ENCODE measurements at places on chromosomes 13 and 19.

- DNase-seq: no peak
These were observed 6.6 kb downstream of the RAB3D start for GRCh38 chr19:11332822-11333221.

- no peak for DNase-seq
These were observed 14.5 kb upstream of the ZNF414 start for GRCh38 chr19:8528500-8528899.

GRCh38 chr19:17604372-17605025 is 49.0 kb downstream of the COLGALT1 start:
- DNase-seq: no peak

DNA sequence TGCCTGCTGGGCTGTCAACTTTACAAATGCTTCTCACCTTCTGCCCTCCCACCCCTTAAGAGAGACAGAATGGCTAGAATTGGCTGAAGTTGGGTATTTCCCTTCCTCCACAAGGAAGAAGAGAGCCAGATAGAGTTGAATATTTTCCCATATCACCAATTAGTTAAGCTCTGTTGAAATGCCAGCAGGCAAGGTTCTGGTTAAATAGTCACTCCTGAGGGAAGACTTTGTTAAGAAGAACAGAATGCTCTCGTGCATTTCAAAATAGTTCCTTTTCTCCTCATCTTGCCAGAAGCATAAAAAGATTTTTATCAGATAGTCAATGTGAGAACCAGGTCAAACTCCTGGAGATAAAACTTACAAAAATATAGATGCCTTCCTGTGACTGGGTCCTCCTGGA is 2857.0 kb upstream of the PCDH20 start:
- DNase-seq: no peak

- no peak for DNase-seq
These were observed 57.7 kb downstream of the ATP7B start for GRCh38 chr13:51953347-51954195.

GRCh38 chr13:20814224-20814910 is 40.6 kb upstream of the EEF1AKMT1 start:
- no peak for DNase-seq

- no peak for DNase-seq
These were observed 47.7 kb downstream of the GSX1 start for GRCh38 chr13:27839809-27840467.

DNA sequence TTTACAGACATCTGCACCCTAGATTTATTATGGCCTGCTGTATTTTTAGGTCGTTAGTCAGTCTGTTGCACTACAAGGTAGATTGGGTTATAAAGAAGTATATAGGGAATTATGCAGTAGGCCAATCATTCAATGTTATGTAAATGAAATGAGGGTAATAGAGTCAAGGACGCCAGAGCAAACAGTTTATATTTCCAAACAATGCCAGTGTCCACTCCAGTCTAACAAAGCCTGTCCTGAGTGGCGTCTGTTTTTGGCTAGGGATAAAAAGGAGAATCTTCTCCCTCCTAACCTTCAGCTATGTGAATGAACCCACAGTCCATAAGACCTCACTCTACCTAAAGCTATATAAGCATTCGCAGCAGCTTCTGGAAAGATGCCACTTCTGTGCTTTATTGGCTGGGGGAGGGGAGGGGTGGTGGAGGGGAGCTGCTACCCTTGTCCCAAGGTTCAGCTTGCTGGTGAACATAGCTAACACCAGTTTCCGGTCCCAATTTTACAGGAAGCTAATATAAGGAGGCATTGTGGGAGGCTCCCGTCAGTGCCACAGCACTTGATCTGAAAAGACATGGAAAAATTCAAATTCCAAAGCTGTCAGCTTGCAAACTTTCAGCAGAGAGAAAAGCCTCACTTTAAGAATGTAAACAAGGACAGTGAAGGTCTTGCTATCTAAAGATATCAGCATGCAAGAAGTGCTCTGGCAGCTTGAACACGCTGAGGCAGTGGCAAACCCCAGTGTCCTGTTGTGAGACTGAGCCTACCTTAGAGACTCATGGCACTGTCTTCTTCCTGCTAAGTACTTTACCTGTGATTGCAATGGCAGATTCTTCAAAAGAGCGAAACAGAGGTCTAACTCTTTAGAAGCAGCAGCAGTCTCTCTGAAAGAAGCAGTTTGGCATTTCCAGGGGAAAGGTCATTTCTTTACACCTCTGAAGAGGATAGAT is 369.9 kb downstream of the PCDH9 start:
- DNase-seq: no peak

DNA sequence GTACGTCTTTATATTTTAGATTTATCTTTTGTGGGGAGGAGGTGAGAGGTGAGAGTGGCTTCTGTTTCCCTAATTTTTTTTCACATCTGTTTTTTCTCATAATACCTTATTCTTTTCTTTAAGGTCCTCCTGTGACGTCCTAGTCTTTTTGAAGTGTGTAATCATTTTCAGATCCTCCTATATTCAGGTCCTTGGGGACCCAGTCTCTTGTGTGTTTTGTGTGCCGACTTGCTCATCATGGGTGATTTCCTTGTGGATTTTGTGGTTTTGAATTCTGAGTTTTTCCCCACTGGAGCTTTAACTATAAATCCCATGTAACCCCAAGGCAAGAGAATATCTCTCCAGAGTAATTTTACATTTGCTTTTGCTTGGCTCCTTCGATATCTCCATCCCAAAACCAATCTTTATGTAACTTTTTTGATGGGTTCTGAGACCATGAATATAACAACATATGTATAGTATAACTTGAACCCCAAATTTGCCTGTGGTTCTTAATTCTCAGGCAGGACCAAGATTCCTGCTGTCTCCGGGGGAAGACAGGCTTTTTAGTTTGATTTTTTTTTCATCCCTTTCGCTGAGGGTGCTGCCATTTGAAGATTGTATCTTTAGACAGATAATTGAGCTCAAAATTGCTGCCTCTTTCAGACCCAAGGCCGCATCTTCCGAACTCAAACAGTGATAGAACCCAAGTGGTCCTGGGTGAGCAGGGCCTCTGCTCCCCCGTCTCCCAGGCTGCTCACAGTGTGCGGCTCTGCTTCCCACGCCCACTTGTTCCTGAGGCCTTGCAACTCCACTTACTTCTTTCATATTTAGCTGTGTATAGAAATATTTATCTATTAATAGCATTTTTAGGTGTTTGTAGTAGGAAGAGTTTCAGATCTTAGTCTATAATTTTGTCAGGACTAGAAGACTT is 59.1 kb upstream of the GPR183 start:
- DNase-seq: no peak

- DNase-seq: no peak
These were observed 158.7 kb downstream of the VWA8 start for GRCh38 chr13:41802043-41802683.

- no peak for DNase-seq
These were observed 2.4 kb upstream of the F2RL3 start for GRCh38 chr19:16886305-16886880.

- no peak for DNase-seq
These were observed 60.5 kb downstream of the MAP4K1 start for GRCh38 chr19:38557205-38557799.

- DNase-seq: no peak
These were observed 23.4 kb upstream of the TCF3 start for GRCh38 chr19:1675633-1676350.

DNA sequence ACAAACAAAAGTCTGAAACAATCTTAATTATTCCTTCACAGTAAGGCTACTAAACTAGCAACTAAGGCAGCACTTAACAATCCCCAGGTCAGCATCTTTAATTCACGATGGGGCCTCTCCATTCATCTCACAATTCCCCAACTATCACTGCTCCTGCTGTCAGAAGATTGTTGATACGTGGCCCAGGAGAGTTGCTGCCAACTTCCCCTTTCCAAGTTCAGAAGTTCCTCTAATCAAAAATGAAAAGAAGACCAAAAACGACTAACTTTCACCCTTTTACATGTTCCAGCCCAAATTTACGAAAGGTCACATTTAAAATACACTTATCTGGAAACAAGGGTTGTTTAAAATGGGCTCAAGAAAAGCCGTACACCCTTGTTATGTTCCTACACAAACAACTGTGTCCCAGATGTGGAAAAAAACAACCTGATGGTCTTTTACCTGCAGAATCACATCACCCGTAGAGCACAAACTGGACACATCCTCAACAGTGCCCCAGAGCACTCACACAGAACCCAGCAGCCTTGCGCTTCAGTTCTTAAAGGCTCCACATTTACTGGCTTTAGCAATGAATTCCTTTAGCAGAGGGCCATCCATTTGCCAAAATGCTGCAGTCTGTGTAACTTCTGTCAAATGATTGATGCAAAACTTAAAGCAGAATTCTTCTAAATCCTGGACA is 38.0 kb downstream of the PHF11 start:
- no peak for DNase-seq

DNA sequence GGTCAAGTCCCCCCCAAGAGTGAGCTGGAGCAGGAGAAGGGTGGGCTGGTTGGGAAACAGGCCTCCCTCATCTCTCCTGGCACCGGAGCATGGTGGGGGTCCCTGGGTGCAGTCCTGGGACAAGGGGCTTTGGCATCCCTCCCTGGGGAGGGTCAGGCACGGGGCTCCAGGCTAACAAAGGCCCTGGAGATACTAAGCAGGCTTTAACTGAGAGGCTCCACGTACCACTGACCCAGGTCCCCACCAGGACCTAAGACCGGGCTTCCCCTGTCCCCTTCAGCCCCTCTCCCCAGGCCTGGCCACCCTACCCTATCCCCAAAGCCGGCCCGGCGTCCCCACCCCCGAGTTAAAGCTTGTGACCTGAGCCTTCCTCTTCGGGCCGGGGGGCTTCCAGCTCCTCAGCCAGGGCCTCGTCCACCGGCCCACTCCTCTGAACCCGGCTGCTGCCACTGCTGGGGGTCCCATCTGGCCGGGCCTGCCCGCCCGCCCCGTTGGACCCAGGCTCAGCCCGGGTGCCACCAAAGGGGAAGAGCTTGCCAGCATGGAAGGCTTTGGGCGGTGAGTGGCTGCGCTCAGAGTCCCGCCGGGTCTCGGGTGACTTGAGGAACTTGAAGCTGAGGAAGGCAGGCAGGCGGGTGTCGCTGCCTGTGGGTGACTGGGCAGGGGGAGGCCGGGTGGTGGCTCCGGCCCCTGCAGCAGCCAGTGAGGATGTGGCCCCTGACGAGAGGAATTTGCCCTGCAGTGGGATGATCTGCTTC is 10.1 kb downstream of the ANO8 start:
- DNase-seq: no peak

- no peak for DNase-seq
These were observed 11.7 kb upstream of the FAM216B start for GRCh38 chr13:42769650-42770049.

DNA sequence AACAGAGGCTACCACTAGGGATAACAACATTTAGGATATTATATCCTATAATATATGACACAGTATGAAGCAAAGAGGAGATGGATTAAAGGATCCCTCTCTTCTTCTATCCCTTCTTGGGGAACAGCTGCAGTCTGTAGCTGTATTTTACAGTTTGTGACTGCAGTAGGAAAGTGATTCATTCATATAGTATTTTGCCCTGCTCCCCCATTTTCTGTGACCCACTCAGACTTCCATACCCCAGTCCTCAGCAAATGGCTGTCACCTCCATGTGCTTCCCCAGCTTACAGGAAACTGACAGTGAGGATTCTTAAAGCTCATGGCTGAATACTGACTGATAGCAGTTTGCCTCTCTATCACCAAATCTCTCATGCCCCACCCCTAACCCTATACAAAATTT is 27.5 kb downstream of the MICU2 start:
- no peak for DNase-seq

- DNase-seq: no peak
These were observed 24.9 kb downstream of the SLC8A2 start for GRCh38 chr19:47446534-47447469.

GRCh38 chr19:3984908-3985642 is at the start of gene EEF2:
TSS of gene EEF2 (minus strand) at chr19:3985463. CDS start at chr19:3985380, 83 bp downstream.
- peak; percentile 86 for DNase-seq

- DNase-seq: no peak
These were observed 17.0 kb upstream of the SACS start for GRCh38 chr13:23450340-23451046.

DNA sequence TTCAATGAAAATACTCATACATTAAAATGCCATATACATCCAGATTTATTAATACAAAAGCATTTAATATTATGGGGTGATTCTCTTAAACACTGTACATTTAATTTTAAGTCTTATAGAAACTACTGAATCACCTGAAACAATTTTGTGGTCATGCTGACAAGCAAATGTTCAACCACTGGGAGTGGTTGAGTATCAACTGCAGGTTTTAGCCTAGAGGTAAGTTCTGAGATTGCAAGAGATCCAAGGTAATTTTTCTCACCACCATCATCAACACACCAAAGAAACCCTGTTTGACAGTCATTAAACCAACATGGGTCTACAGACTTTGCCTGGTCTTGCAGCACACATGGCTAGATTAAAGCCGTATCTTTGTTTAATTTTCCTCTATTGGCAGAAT is 196.3 kb downstream of the LHFPL6 start:
- DNase-seq: no peak

DNA sequence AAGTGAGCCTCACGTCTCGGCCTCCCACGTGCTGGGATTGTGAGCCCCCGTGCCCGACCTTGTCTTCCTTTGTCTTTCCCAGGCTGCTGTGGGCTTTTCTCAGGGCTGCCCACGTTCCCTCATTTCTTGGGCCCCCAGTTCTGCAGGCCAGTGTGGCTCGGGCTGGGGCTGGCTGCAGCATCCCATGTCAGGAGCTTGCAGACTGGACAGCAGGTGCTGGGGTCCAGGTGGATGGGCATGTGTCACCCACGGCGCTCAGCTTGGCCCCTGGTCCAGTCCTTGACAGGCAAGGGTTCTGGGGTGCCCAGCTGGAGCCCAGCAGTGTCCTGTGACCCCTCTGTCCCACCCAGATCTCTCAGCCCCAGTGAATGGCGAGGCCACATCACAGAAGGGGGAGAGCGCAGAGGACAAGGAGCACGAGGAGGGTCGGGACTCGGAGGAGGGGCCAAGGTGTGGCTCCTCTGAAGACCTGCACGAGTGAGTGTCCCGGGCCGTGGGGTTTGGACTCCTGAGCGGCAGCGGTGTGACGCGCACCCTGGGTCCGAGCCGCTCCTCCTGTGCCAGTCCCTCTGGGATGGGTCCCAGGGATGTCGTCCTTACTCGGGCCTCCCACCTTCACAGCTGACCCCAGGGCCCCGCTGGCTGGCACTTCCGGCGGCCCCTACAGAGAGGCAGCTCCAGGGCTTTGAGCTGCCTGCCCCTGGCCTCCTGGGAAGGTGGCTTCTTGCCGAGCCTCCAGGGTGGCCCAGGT is 17.3 kb downstream of the PLIN4 start:
- no peak for DNase-seq

GRCh38 chr13:99426426-99426825 is 74.8 kb upstream of the TM9SF2 start:
- no peak for DNase-seq

Data from activated gamma-delta T cell treated with anti-CD3 and anti-CD28 coated beads, Interleukin-2, amount 50 U/mL, for 16 hours (primary cell).